DMS79 treated with DMSO at 0.1 percent for 48 hours (cell line): ENCODE measurements at places on chromosomes 5 and 9.

- no peak for DNase-seq
Measured at GRCh38 chr5:127056896-127057295, 16.4 kb downstream of the C5orf63 start.

GRCh38 chr9:75830303-75830702 is 60.2 kb upstream of the PCSK5 start:
- DNase-seq, result no peak

- no peak for DNase-seq
Measured at GRCh38 chr5:43148417-43148816, 27.7 kb downstream of the ZNF131 start.

- peak; percentile 8 for DNase-seq
Measured at GRCh38 chr9:7901621-7902020, 102.0 kb upstream of the DMAC1 start.

GRCh38 chr5:100790170-100790665 is 112.9 kb downstream of the ST8SIA4 start:
- no peak for DNase-seq

- DNase-seq, result no peak
Measured at GRCh38 chr5:169635936-169636335, 1.1 kb upstream of the DOCK2 start.

- peak; percentile 80 for DNase-seq
Measured at GRCh38 chr9:14027116-14027800, 286.7 kb downstream of the NFIB start.

DNA sequence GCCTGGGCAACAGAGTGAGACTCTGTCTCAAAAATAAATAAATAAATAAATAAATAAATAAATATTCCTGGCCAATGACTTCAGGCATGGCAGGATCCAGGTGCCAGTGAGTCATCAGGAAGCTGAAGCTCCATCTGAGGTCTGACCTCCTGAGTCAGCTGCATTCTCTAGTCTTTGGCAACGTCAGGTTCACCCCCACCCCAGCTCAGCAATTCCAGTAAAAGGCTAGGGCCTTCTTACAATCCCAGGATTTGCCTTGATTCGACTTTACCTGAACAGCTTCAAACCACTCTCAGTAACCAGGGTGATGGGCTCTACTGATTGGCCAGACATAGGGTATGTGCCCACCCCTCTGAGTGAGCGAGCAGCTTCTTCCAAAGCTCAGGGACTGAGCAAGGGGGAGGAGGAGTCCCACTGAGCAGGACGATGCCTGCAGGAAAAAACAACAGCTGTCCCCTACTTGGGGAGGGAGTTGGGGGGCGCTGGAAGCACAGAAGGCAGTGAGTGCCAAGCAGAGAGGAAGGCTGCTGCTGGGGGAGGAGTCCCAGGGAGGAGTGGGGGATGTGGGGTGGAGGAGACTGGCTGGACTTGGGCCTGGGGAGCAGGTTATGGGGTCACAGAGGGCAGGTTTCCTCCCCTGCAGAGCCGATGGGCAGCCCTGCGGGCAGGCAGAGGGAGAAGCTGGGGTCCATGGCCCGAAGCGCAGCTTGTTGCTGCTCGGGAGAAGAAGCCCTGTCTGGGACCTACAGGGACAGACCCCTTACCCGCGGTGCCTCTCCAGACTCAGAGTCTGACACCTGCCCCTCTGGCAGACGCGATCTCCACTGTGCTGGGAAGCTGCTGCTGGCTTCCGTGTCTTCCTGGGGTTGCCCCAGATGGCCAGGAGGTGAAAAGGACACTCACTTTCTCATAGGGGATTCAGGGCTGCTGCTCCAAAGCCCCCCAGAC is 25.9 kb upstream of the UNC5A start:
- no peak for DNase-seq

GRCh38 chr9:121059998-121060636 is 10.0 kb upstream of the C5 start:
- DNase-seq, result peak; percentile 82

DNA sequence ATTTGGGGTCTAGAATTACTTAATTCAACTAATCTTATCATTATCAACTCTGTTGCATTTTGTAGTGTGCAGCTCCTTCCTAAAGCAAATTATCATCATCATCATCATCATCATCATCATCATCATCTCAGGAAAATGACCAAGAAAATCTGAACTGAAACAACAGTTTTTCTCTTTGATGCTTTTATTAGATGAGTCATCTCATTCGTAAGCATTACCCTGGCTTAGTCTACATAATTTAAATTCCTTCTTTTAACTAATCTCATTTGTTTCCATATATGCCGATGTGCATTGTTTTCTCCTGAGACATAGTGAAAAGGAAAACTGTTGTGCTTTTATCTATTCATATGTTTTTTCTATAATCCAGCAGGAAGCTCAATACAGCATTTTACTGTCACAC is 173.0 kb upstream of the PDE4D start:
- no peak for DNase-seq

DNA sequence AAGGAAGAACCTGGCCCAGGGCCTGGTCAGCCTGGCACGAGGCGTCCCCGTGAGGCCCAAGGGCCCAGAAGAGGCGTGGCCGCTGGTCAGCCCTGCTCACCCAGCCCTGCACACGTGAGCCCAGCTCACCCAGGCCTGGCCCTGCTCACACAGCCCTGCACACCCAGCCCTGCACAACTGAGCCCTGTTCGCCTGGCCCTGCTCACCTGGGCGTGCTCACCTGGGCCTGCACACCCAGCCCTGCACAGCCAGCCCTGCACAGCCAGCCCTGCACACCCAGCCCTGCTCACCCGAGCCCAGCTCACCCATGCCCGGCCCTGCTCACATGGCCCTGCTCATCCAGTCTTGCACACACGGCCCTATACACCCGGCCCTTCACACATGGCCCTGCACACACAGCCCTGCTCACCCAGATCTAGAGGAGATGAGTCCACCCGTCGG is 2.1 kb downstream of the ZDHHC11 start:
- DNase-seq, result no peak

GRCh38 chr9:34250721-34251120 is 71.9 kb downstream of the UBAP1 start:
- no peak for DNase-seq

GRCh38 chr9:134214766-134215419 is 50.5 kb upstream of the RNU6ATAC start:
- no peak for DNase-seq

DNA sequence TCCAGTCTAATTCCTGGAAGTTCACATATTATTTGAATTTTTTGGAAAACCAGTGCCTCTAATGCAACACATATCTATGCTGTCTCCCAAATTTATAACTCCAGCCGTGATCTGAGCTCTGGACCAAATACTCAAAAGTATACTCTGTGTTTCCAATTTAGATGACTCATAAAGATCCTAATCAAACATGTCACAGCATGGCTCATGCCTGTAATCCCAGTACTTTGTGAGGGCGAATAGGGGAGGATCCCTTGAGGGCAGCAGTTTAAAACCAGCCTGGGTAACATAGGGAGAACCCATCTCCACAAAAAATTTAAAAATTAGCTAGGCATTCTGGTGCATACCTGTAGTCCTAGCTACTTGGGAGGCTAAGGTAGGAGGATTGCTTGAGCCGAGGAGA is 388.0 kb downstream of the CDH12 start:
- DNase-seq, result no peak

DNA sequence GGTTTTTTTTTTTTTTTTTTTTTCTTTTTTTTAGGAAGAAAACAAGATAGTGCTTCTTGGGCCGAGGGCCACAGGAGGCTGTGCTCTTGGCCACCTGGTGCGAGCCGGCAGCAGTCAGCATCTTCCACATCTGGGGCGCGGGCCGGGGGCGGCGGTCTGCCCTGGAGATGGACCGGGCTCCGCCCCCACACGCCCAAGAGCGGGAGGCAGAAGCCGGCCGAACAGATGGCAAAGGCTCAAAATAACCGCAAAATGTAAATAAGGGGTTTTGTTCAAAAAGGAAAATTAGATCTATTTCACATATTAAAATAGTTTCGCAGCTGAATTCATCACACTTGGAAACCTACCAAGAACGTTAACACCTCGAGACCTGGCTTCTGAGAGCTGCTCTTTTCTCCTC is 51.5 kb upstream of the UBAC1 start:
- DNase-seq, result no peak

DNA sequence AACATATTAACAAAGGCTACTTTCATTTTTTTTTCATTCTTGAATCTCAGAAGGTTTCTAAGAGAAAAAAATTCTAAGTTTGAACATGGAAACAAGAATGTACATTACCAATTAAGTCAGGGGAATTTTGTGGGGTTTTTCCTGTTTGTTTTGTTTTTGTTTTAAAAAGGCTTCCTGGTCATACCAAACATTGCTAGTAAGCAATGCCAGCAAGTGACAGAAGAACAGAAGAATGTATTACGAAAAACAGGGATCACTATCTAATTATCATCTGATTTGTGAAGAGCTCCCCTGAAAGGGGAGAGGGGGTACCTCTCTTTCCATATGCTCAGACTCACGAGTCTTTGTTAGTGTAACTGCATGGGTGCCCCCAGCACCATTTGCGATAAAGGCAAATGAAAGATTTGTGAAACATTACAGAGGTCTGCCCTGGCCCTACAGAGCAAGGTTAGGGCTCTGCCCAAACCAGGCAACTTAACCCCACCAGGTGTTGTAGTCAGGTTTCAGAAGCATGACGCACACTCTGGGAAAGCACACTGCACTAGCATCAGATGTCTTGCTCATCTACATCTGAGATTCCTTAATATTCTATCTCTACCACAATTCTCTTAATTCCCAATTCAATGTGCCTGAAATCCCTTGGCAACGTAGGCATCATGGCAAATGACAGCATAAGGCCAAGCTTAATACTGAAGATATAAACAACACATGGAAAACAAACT is 268.2 kb downstream of the MLLT3 start:
- DNase-seq, result no peak

DNA sequence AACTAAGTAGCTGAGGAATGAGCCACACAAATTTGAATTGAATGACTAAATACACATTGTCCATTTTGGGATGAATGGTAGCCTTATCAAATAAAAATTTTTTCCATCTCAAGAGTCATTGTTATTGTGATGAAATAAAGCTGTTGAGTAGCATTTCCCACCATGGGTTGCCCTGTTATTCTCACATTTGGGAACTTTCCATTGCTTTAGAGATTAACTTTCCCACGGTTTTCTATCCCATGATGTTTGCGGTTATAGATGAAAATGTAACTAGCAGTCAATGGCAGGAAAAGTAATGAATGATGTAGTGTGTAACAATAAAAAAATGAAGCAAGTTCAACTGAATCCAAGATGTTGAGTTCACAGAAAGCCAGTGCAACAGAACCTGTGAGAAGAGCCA is 59.9 kb upstream of the PLPP1 start:
- DNase-seq, result no peak

DNA sequence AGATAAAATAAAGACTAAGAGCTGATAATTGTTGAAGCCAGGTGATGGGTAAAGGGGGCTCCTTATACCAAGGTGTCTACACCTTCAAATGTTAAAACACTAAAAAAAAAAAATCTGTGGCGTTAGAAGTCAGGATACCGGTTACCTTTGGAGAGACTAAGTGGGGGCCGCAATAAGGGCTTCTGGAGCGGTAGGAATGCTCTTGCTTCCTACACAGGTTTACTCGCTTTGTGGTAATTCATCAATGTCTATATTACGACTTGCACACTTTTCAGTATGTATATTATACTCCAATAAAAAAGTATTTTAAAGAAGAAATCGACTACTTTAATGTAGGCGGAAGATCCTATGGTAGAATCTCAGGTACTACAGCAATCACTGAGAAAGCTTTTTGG is 12.5 kb downstream of the MRPS27 start:
- peak; percentile 42 for DNase-seq

DNA sequence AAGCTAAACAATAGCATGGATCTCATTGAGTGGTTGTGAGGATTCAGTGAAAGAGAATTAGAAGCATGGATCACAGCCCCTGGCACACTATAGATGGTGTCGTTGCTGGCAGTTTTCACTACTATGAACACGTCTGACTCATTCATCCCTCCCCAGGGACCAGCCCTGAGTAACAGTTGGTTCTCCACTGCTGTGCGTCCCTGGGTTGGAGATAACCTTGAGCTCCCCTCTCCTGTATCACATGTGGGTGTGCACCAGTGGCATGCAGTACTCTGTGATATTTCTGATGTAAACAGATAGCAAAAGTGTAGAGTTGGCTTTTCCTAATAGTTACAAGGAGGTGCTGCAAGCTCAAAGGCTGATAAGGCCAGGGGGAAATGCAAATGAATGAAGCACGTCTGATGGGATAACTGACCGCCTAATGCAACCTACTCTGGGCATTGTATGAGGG is 8.8 kb upstream of the LCP2 start:
- no peak for DNase-seq

GRCh38 chr5:124590686-124591085 is 155.8 kb downstream of the ZNF608 start:
- DNase-seq, result no peak

GRCh38 chr5:82909771-82910170 is 167.4 kb downstream of the TMEM167A start:
- DNase-seq, result no peak

DNA sequence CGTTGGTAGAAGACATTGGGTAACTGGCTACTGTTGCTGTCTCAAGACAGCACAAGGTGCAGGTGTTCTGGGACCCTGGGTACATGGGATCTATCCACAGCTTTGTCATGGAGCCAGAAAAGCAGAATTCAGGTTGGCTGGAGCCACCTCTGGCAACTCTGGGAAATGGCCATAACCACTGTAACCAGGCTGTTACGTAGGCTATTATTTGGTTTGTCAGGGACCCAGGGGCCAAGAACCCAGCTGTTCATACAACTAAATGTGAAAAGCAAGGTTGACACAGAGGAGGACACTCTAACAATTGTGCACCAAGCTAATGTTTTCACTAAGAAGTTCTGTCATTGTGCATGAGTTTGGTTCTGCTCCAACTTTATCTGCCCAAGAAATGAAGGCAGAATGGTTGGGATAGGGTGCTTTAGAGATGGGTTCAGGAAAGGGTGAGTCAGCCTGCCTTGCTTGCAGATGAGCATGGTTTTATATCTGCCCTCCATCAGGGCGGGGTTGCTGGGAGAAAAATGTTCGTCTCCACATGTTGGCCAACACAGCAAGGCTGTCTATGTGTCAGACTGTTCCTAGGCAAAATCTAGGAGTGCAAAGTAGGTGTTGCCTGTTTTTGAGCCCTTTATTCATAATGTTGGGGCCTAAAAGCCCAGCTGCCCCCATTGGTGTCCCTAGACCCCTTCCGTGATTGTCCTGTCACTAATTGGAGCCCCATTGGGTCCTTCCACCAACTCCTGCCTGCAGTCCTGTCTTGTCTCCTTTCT is 131.3 kb upstream of the DAP start:
- no peak for DNase-seq

DNA sequence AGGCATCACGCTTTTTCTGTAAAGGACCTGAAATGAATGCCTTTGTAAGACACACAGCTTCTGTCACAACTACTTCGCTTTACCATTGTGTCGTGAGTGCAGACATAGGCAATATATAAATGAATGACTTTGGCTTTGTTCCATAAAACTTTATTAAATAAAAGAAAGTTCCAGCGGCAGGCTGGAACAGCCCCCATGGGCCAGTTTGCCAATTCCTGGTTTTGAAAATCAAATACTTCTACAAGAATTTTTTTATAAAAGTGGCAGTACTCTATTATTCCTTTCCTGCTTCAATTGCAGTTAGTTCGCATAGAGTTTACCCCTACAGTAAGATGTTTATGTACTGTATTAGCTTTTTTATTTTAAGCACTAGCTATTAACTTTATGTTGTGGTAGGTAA is 53.7 kb downstream of the SRFBP1 start:
- DNase-seq, result no peak

- no peak for DNase-seq
Measured at GRCh38 chr5:154278186-154278585, 87.7 kb downstream of the GALNT10 start.

- DNase-seq, result no peak
Measured at GRCh38 chr5:765948-766631, 18.4 kb downstream of the ZDHHC11B start.

- DNase-seq, result no peak
Measured at GRCh38 chr9:108219664-108220063, 636.1 kb downstream of the ACTL7B start.

- DNase-seq, result no peak
Measured at GRCh38 chr9:36146651-36147050, 10.1 kb downstream of the GLIPR2 start.
